ENCODE measurements at places on chromosomes 3 and 15.

DNA sequence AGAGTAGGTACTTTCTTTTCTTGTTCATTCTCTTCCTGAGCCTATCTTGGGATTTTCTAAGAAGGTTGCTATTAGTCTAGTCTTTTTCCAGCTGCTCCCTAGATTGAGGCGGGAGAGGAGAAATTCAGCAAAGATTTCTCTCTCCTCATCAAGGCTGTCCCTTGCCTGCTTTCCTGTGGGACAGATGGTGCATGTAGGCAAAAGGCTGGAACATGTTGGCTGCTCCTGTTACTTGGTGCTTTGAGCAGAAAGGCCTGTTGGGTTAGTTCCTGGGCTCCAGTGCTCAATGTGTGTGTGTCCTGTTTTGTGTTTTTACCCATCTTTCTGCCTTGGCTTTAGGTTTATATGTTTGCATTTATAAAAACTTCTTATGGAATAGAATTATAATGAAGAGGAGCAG lies 9.1 kb upstream of the SNRPN start:
- DNase-seq, result no peak

GRCh38 chr3:50436114-50436674 lies 67.2 kb downstream of the CACNA2D2 start:
- DNase-seq, result peak; percentile 53

GRCh38 chr3:11554236-11554610 lies 89.5 kb downstream of the VGLL4 start:
- DNase-seq, result no peak

- no peak for DNase-seq
Observed at GRCh38 chr3:47344971-47345370, 35.9 kb upstream of the PTPN23 start.

DNA sequence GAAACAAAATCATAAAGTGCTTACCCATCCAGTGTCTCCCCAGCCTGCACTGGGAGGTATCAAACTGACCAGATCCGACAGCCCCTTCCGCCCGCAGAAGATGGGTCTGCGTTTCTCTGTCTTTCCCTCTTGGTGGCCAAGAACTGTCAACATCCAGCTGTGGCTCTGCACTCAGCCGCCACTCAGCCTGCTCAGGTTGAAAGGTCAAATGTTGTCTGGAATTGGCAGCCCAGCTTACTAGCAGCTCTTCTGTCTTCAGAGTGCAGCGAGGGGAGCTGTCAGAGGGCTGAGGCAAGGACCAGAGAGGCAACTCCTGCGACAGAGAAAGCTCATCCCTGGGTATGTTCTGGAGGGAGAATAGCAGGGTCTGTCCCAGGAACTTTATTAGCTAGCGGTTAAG lies 45.4 kb downstream of the GOLGA6L2 start:
- DNase-seq, result no peak

DNA sequence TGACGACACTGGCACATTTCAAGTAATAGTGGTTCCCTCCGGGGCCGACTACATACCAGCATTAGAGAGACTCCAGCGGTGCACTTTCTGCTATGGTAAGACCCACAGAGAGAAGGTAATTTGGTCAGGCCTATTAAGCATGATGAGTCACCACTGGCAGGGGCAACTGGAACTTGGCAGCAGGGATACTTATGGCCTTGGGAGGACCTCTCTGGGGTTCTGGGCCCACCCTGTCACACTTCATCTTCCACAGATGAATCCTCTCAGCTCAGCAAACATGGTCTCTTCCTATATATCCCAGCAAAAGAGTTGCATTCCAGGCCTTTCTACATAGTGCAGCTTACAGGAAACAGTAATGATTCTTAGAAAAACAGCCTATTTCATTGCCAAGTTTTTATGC lies 88.0 kb downstream of the PIK3R4 start:
- no peak for DNase-seq

- DNase-seq, result no peak
Observed at GRCh38 chr3:33543601-33544000, 103.4 kb upstream of the UBP1 start.

DNA sequence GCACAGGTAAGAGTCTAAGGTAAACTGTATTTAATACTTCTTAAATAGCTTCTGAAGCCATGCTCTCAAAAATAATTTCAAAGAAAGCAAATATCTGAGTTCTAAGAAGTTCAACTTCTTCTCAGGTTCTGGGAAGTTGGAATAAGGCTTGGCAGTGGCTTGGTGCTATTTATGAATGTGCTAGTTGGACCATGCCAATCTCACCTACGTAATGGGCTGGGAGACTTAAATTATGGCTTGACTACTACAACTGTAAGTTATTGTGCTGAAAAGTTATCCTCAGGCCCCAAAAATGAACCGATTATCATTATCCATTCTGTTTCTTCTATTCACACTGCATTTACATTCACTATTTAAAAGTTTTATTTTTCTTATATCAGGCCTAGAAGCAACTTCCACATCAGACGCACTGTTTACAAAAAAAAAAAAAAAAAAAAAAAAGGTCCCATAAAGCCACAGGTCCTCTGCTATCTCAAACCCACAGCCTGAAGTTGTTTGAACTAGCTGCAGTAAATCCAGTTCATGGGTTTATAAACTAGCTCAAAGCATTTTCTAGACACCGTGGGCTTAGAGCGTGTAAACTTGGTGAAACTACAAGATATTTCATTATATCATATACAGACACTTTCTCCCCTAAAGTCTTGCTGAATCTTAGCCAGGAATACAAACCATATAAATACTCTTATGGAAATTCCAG lies 3.4 kb downstream of the LRIG1 start:
- DNase-seq, result no peak

- DNase-seq, result no peak
Observed at GRCh38 chr3:50095352-50095998, 6.8 kb downstream of the RBM5 start.

- DNase-seq, result no peak
Observed at GRCh38 chr3:112407214-112407887, 74.4 kb downstream of the CD200 start.

- DNase-seq, result no peak
Observed at GRCh38 chr3:68090571-68090970, 436.2 kb upstream of the SUCLG2 start.

- no peak for DNase-seq
Observed at GRCh38 chr15:53811530-53811929, 52.1 kb upstream of the WDR72 start.
